Spleen (tissue), 13 donors: ENCODE measurements at places on chromosomes 5 and 9. TPM values are rescaled to one million over a fixed set of nuclear protein-coding genes. Genes with fewer than 3 reads are reported as not detected.

The CDX1 gene
- total RNA-seq: not detected

The SMIM32 gene
- total RNA-seq: not detected

The NDUFAF2 gene
- total RNA-seq: 12.7 TPM

The C9orf50 gene
- total RNA-seq: not detected

The ARL14EPL gene
- 2.9 TPM for total RNA-seq

The PLCXD3 gene
- 0.17 TPM for total RNA-seq
